ENCODE measurements at places on chromosomes 3 and 15. TPM values are rescaled to one million over a fixed set of nuclear protein-coding genes. Genes with fewer than 3 reads are reported as not detected.

- DNase-seq = no peak
Observed at GRCh38 chr3:158103887-158104327, 2.3 kb downstream of the SHOX2 start.

DNA sequence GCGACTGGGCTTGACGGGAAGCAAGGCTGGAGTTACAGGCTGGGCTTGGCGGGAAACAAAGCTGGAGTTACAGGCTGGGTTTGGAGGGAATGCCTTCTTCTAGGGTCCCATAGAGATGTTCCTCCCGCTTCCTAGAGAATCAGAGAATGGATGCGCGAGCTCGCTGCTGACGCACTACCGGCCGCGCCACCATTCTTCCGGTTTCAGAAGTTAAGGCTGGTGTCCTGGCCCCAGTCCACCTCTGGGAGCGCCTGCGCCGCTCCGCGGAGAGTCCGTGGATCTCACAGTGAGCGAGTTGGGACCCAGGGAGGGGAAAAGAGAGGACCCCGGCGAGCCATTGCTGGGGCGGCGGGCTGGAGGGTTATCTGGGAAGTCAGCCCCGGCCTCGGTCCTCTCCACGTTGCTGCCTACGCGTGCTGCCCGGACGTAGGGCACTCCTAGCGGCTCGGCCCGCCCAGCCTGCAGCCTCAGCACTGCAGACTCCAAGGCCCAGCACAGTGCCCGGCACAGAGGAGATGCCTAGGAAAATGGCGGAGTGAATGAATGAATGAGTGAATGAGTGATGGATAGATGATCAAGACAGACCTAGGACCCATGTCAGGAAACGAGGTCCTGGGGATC lies at the start of gene ZNF502:
Gene ZNF502, plus strand, starts transcription at position 206 of the 621 bp plus-strand sequence. CDS start 7,602 bp downstream, outside the sequence.
- DNase-seq = peak; percentile 66

The RGMA gene
- total RNA-seq = 5.5 TPM

- DNase-seq = no peak
Observed at GRCh38 chr15:31296646-31297574, 29.7 kb upstream of the KLF13 start.

- no peak for DNase-seq
Observed at GRCh38 chr3:150786791-150787190, 23.8 kb upstream of the SIAH2 start.

The FOXL2 gene
- not detected for total RNA-seq

The MINAR1 gene
- 1.9 TPM for total RNA-seq

DNA sequence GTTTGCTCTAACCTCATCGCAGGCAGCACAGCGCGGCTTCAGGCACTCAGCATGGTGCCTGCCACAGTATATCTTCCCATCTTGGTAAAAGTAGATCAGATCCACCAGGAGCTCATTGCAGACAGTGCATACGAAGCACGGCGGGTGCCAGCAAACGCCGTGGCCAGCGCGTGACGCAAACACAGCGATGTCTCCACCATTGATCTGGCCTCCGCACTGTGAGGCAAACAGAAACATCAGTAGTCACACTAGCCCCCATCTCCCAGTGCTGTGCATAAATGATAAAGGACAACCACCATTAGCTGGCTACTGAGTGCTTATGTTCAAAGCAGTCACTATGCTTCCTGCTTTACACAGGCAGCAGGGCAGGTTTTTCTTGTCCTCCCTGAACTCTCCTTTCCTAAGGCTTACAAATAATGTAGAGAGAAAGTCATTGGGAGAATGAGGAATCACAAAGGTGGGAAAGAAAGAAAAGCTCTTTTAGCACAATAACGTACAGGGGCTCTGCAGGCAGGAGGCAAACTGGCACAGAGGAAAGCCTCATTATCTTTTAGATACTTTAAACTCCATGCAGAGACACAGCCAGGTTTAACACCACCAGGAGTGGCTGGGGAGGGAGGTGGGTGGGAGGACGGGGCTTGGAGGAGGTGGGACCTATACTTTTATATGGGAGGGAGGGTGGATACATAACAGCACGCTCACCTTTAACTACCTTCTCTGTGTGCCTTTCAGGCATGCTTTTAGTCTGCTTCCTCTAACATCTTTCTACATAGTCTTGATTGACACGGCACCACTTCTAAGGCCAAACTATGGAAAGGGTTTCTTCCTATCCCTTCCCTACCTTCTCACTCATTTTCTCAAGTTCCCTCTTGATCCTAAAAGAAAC lies 67.9 kb downstream of the PRICKLE2 start:
- DNase-seq = no peak

- no peak for DNase-seq
Observed at GRCh38 chr3:114308830-114309229, 15.0 kb downstream of the TIGIT start.

- DNase-seq = no peak
Observed at GRCh38 chr3:12356175-12356574, 67.3 kb downstream of the PPARG start.

The SLC24A5 gene
- not detected for total RNA-seq

DNA sequence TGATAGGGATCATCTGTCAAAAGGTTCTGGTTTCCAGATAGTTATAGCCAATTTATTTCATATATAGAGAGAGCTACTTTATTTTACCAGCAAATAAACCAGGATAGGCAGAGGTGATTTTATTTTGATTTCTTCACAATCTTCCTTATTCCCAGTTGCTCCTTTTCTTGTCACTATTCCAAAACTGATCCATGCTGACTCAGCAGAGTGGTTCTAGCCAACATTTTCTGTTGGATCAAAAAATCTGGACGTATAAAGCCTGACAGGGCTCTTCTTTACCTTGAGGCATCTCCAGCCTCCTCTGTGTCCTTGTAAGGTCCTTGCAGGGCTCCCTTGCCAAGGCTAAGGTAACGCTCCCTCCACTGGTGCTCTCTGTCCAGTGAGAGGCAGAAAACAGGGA lies 15.8 kb downstream of the HDC start:
- DNase-seq = no peak

The LARP6 gene
- total RNA-seq = 35.9 TPM

The CPA3 gene
- total RNA-seq = not detected

GRCh38 chr3:110015231-110015963 lies 678.1 kb upstream of the DPPA4 start:
- DNase-seq = no peak

The C3orf33 gene
- total RNA-seq = 4.7 TPM

- no peak for DNase-seq
Observed at GRCh38 chr3:60669636-60670035, 581.6 kb downstream of the FHIT start.

DNA sequence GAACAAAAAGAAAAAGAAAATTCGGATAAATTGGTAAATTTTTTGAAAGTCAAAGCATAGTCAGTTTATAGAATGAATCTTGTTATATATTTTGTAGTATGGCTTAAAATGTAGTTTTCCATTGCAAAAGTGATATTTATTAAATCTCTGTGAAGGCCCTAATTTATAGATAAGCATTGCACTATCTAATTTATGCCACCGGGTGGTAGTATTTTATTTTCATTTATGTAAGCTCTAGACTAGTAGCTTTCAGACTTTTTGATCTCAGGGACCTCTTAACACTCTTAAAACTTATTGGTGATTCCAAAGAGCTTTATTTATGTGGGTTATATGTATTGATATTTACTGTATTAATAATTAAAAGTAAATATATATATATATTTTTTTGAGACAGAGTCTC lies 133.9 kb upstream of the LRRFIP2 start:
- peak; percentile 7 for DNase-seq

- DNase-seq = no peak
Observed at GRCh38 chr15:61807281-61807929, 252.8 kb downstream of the VPS13C start.

DNA sequence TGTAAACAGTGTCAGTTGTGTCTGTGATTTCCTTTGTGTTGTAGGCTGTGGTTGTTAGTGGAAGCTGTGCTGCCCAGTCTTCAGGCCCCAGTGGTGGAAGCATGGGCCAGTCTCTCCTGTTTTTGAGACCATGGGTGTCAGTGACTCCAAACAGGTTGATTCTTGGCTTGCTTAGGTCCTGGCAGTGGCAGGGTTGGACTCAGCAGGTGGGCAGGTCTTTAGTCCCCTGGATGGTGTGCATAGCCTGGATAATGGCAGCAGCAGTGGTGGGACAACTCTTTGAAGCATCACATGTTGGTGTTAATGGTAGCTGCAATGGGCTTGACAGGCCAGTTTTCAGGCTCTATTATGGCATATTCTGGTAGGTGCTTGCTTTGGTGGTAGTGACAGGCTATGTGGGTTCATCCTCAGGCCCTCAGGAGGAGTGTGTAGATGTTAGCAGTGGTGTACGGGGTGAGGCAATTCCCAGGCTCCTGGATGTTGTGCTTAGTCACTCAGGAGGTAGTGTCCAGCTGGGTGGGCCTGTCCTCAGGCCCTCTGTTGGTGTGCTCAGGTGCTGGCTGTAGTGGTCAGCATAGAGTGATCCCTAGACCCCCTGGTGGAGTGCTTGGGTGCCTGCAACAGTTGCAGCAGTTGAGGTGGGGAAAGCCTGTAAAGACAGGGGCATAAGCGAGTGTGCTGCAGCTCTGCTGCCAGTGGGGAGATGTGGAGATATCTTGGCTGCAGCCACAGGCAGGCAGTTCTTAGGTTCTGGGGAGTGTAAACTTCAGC lies 596.7 kb downstream of the PDCD6IP start:
- no peak for DNase-seq

DNA sequence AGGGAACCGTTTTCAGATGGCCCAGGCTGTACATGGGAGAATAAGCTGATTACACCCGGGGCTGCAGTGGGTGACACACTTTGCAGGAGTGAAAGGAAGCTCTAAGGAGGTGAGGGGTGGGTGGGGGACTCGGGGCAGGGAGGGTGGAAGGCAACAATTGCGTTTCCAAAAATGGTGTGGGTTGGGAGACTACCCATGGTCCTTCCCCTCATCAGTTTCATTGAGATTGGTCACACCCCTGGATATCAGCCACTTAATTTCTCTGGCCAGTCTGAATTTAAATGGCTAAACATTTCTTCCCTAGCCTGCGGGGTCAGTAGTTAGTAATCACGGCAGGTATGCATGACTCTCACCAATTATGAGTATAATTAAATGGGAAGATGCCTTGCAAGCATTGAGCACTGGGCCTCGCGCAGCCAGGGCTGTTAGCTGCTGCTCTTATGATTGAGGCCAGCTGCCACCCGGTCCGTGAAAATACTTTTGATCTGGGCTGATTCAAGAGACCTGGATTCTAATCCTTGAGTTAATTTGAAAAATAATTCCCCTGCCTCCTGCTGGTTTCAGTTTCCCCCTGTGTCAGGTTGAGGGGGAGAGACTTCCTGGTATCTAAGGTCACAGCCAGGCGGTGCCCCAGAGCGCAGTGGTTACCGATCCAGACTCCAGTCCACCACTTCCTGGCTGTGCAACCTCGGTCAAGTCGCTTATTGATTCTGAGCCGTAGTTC lies 23.3 kb downstream of the SLC6A6 start:
- DNase-seq = no peak

GRCh38 chr3:67509471-67510075 lies 144.8 kb downstream of the SUCLG2 start:
- DNase-seq = no peak

GRCh38 chr15:78307976-78308375 lies 8.6 kb upstream of the SKIC8 start:
- DNase-seq = no peak

DNA sequence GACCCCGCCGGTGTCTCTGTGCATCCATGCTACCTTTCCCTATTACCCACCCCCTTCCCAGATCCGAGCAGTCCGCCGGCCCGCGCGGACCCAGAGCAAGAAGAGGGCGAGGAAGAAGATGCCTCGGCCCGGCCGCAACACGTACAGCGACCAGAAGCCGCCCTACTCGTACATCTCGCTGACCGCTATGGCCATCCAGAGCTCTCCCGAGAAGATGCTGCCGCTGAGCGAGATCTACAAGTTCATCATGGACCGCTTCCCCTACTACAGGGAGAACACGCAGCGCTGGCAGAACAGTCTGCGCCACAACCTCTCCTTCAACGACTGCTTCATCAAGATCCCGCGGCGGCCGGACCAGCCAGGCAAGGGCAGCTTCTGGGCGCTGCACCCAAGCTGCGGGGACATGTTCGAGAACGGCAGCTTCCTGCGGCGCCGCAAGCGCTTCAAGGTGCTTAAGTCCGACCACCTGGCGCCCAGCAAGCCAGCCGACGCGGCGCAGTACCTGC lies 788 bp downstream of the FOXB1 start:
- no peak for DNase-seq

DNA sequence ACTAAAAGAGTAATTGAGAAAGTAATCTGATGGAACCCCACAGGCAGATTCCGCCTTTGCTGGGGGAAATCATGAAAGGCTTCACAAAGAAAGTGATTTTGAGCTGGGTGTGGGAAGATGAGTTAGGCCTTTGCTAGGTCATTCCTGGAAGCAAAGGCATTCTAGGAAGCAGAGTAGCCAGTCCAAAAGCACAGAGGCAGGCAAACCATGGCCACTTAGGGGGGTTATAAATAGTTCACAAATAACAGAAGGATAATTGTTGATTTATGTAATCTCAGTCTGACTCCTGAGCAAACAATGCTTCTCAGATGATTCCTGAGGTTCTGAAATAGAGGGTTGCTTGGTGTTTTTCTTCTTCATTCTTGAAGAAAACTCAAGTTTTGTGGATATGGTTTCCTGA lies 576.3 kb downstream of the NTRK3 start:
- no peak for DNase-seq

- DNase-seq = no peak
Observed at GRCh38 chr3:122934251-122934650, 93.3 kb downstream of the SEMA5B start.

DNA sequence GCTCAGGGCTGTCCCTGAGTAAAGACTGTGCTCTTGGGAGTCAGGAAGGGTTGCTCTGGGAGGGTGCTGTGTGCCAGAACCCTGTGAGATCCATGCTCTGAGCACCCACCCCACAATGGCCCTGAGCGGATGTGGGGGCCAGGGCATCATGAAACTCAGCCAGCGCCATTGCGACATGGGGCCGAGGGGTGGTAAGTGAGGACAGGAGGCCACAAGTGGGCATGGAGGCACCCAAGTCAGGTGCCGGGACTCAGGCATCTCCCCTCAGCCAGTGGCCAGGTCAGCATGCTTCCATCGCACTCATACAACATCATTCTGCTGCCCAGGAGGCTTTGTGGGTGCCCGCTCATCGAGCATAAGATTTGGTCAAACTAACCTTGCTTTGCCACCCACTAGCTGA lies 19.6 kb downstream of the ATP2B2 start:
- DNase-seq = no peak

GRCh38 chr15:36778531-36778930 lies 199.1 kb downstream of the CDIN1 start:
- DNase-seq = no peak

The HPS3 gene
- total RNA-seq = 17.1 TPM

The GOLGA8S gene
- 0.15 TPM for total RNA-seq

The POTEB3 gene
- not detected for total RNA-seq

The MAPK6 gene
- total RNA-seq = 57.4 TPM

DNA sequence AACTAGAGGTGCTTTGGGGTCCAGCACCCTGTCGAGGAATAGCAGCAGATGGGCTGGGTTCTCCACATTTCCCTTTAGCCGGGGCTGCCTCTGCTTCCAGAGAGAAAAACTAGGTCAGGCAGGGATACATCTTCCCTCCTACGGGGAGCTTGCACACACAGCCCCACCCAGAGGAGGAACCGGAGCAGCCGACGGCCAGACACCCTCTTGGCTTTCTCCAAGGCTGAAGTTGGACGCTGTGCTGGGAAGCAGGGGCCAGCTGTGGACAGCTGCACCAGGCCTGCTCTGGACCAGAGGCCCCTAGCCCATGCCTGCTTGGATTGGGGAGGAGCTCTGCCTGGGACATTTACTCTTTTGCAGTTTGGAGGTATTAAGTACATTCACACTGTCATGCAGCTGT lies 44.7 kb upstream of the NR2C2 start:
- no peak for DNase-seq

The IL17RC gene
- 17.6 TPM for total RNA-seq

The BCHE gene
- total RNA-seq = not detected

The C2CD4B gene
- not detected for total RNA-seq

The TIGIT gene
- 0.07 TPM for total RNA-seq

All from HCT116 (cell line).